ENCODE measurements at places on chromosomes 11 and 22.

- peak; percentile 81 for DNase-seq
Observed at GRCh38 chr11:74325649-74326645, 14.5 kb upstream of the P4HA3 start.

- no peak for DNase-seq
Observed at GRCh38 chr11:130694488-130695045, 221.7 kb downstream of the SNX19 start.

GRCh38 chr22:50148166-50148500 is 22.4 kb upstream of the PANX2 start:
- no peak for DNase-seq

- DNase-seq: no peak
Observed at GRCh38 chr11:11738370-11738769, 103.4 kb upstream of the USP47 start.

DNA sequence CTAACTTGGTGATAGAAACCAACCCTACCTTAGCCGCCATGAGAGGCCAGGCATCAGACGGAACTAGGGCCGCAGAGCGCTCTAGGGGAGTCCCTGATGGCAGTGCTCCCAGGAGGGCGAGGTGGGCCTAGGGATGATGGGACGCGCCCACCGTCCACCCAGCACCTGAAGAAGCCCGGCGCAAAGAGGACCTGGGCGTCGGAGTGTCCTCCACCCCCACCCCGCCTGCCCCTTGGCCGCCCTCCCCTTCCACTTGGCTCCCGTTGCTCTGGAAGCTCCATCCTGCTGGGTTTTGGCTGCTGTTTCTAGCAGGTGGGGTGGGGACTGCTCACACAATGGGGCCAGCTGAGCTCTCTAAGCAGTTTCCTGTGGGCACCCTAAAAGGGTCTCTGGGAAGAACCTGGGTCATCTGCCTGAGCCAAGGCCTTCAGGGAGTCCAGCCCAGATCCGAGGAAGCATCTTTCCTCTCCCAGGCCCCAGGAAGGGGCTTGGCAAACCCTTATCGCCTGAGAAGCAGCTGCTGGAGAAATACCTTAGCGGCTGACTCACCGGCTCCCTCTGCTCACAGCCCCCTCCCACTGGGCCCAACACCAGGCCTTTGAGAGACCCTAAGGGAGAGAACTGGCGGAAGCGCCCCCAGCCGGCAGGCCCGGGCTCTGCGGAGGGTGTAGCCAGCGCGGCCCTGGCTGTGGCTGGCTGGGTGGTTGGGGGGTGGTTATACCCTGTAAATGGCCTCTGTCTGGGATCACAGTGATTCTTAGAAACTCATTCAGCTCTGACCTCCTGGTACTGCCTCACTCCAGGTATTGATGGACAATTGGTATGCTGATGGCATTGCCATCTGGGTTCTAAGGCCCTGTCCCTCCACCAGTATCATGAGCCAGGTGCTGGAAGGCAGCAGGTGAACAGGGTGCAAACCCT is 19.3 kb downstream of the CREB3L1 start:
- DNase-seq: no peak

- no peak for DNase-seq
Observed at GRCh38 chr11:123357990-123358827, 71.9 kb upstream of the GRAMD1B start.

DNA sequence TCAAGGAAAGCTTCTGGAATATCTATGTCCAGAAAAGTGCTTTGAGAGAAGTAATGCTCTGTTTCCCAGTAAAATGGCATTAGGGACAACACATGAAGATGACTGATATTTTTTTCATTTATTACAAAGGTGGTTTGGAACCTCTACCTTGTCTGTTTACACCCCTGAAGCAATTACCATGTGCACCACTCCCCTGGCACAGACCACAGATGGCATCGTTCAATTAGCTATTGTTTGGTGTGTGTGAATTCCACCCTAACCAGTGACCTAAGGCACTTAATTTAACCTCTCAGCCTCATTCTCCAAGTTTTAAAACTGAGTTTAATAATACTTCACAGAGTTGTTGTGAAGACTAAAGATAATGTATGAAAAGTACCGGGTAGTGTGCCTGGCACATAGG is 127.6 kb upstream of the BMAL1 start:
- no peak for DNase-seq

GRCh38 chr22:41996826-41997225 is 1.8 kb upstream of the WBP2NL start:
- DNase-seq: no peak

DNA sequence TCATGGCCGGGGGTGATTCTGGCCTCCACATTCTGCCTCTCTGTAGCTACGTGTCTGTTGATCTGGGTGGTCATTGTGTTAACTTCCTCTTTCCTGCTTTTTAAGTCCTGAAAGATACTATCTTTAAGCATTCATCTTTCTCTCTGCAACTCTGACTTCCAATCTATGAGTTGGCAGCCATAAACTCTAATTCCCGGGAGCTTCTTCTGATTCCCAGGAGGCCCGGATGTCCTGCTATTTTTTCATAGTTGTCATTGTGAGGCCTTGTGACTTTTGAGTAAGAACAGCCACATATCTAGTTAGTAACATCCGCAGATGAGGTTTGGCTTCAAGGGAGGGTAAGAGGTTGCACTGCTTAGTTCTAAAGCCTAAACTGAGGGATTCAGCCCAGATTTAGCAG is 107.8 kb downstream of the SYN3 start:
- no peak for DNase-seq

GRCh38 chr11:5507177-5507932 is 2.4 kb downstream of the UBQLN3 start:
- no peak for DNase-seq

DNA sequence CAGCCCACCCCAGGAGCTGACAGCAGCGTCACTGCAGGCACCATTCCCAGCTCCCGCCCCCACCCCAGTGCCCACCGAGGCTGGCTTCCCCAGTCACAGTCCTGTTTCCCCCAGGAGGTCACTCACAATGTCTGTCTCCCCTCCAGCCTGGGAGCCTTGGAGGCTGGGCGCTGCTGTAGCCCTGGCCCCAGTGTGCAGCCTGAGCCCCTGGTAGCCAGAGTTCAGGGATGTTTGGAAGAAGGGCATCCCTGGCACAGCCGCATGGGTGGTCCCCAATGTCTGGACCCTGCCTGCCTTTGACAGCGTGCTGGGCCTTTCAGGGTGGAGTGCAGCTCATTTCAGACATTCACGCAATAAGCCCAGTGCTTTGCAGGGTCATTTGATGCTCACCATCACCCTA is 4.3 kb downstream of the CAPN5 start:
- peak; percentile 8 for DNase-seq

- no peak for DNase-seq
Observed at GRCh38 chr11:47534704-47535251, 18.2 kb downstream of the CELF1 start.

GRCh38 chr22:44187652-44188230 is 7.0 kb downstream of the PARVG start:
- peak; percentile 10 for DNase-seq

Data from dorsolateral prefrontal cortex (tissue), 122 donors.